Panc1 (cell line): ENCODE measurements at places on chromosomes 7 and 10. TPM values are rescaled to one million over a fixed set of nuclear protein-coding genes. Genes with fewer than 3 reads are reported as not detected.

DNA sequence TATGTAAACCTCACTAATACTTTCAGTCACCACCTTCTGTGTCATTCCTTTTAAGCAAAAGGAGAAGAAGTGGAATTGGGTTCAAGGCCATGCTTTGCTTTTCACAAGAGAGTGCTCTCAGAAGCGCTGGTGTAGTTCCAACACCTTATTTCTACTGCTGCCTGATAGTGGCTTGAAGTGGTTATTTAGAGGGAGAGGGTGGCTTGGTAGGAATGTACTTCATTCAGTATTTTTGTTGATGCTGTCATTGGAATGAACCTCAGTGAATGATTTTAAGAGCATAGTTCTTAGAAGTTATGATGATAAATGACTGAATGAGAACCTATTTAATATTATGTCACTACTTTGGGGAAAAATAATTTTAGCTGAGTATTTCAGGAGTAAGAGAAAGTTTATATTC lies 396.7 kb downstream of the EXOC4 start:
- DNase-seq = no peak

EVX1 gene
- total RNA-seq = 0.10 TPM

PRPS1L1 gene
- total RNA-seq = not detected

CALML3 gene
- total RNA-seq = not detected
